ENCODE measurements at places on chromosomes 2 and 18.

GRCh38 chr2:130922417-130922816, 85.7 kb downstream of the ARHGEF4 start:
- peak; percentile 32 for DNase-seq

DNA sequence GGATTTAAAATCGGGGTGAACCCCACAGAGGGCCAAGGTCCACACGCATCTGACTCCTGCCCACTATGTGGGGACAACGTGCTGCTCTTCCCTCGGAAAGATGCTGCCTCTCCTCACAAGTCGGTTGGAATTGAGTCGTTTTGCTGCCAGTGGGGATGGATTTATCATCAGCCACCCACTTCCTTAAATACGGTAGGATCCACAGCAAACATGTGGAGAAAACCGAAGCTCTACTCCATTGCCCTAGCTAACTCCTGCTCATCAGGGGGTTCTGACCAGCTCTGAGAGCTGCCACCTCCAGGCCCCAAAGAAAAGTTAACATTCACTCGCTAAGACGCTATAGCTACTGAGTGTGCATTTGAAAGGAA, 80.9 kb downstream of the CHRNA1 start:
- peak; percentile 77 for DNase-seq

GRCh38 chr2:232335859-232336215, 42.7 kb upstream of the ALPP start:
- DNase-seq = no peak

- no peak for DNase-seq
Observed at GRCh38 chr2:33532966-33533365, 56.5 kb downstream of the RASGRP3 start.

DNA sequence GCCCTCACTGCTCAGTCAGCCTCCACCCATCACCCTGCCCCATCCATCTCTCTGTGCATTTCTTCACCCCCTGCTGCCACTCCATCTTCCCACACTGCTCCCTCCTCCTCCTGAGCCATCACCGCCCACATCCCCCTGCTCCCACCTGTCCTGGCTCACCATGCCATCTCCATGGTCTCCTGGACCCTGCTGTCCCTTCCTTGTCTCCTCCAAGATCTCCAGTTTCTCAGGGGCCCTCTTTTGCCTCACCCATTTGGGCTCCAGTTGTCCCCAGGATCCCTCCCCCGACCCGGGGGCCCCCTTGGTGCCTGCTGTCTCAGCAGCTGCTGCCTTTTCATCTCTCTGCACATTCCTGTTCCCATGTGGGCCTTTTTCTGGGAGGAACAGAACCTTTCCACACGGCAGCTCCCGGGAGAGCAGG, 10.6 kb downstream of the SPEG start:
- DNase-seq = no peak

DNA sequence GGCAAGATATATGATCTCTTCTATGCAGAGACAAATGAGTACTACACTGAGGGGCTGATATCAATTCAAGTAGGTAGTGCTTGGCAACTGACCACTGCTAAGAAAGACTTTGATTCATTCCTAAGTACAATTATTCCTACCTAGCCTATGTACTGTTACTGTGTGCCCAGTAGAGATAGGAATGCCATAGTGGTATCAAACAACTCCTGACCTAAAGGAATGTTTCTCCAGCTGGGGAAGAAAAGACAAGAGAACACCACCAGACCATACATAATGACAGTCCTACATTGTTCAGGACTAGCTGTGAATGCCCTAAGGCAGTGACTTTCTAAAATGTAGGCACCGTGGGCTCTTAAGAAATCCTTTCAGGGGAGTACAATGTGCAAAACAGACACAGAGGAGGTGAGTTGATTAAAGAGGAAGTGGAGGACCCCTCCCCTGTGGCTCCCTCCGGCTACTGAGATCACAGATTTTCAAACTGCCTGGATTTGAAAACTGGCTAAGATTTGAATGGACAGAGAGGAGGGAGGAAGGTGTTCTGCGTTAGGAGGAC, 89.1 kb downstream of the ANTXR1 start:
- DNase-seq = peak; percentile 27

DNA sequence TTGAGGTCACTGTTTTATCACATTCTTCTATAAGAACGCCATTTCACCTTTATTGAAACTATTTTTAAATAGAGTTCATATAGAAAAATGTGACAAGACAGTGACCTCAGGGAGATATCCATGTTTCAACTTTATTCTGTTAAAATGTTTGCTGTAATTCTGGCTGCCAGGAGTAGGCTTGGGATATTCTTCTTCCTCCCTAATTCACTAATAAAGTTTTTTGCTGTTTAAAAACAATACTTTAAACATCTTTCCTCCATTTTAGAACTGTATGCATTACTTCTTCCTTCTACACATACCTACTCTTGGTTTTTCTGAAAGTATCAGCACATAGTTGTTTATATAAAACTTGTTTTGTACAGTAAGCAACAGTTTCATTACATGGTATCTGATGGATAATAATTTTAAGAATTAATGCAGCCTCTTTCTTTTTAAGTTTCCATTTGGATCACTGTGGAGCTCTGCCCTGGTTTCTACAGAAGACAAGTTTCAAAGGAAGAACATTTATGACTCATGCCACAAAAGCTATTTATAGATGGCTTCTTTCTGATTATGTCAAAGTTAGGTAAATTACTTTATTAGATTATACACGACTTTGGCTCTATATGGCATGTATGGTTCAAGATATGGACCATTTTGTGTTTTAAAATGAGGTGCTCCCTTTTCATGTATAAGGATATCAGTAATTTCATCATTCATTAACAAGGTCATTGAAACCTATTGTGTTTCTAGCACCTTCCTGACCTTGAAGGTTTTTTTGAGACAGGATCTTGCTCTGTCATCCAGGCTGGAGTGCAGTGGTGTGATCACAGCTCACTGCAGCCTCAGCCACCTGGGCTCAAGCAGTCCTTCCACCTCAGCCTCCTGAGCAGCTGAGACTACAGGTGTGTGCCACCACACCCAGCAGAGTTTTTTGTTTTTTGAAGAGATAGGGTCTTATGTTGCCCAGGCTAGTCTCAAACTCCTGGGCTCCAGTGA, 7.2 kb downstream of the CPSF3 start:
- no peak for DNase-seq

DNA sequence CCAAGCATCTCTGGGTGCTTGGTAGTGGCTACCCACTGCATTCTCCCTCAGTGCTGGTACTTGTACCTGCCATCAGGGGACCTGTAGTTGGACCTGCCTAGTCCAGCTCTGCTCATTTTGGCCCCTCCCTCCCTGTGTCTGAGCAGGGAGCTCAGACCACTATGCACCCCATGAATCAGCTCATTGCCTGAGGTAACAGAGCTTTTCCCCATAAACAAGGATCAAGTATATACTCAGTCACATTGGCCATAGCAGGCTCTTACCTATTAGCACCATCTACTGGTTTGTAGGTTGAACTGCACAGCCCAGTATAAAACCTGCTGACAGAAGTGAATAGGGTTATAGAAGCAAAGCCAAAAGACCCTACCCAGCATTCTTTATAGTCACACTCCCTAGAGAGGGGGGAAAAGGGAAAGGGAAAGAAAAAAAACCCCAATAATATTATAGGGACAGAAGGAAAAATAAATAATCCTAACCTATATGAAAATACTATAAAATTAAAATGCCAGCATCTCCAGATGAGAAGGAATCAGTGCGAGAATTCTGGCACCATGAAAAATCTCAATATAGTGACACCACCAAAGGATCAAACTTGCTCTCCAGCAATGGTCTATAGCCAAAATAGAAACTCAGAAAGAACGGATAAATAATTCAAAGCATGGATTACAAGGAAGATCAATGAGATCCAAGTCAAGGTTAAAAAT, 6.9 kb upstream of the FLACC1 start:
- peak; percentile 72 for DNase-seq

GRCh38 chr2:236753606-236754270, 184.1 kb downstream of the ACKR3 start:
- DNase-seq = no peak

DNA sequence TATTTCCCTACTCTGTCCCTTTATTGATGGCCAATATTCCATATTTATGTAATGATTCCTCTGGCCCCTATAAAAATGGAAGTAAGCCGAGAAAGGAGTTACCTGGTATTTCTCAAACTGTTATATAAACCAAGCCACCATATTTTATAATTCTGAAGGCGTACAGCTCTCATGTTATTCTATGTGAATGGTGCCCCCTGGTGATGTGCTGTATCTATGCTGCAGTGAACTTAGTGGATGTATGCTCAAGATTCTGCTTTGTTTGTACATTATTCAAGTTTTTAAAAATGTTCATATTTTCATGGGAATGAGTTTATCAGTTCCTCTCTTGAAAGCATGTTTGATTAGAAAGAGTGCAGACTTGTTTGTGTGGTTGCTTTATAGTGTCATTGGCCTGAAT, 194.5 kb upstream of the LRRTM1 start:
- DNase-seq = peak; percentile 18

- DNase-seq = peak; percentile 44
Observed at GRCh38 chr2:191713837-191714236, 35.9 kb downstream of the NABP1 start.

GRCh38 chr2:58398406-58398805, 157.3 kb upstream of the FANCL start:
- DNase-seq = no peak

DNA sequence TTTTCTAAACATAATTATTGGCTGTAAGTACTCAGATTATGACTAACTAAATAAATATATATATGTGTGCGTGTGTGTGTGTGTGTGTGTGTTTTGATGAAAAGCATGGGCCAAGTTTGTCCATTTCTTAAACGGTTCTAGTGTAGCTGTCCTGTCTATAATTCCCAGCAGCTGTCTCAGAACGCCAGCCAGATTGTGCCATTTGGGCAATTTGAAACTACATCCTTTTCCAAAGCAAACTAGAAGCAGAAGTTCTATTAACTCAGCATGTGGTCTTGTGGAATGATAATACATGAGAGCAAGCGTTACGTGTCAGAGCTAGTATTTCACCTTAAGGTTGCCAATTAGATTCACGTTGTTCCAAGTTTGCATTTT, 1.7 kb downstream of the ARHGAP28 start:
- DNase-seq = peak; percentile 37

GRCh38 chr2:28896906-28897305, 2.4 kb downstream of the WDR43 start:
- DNase-seq = peak; percentile 46

DNA sequence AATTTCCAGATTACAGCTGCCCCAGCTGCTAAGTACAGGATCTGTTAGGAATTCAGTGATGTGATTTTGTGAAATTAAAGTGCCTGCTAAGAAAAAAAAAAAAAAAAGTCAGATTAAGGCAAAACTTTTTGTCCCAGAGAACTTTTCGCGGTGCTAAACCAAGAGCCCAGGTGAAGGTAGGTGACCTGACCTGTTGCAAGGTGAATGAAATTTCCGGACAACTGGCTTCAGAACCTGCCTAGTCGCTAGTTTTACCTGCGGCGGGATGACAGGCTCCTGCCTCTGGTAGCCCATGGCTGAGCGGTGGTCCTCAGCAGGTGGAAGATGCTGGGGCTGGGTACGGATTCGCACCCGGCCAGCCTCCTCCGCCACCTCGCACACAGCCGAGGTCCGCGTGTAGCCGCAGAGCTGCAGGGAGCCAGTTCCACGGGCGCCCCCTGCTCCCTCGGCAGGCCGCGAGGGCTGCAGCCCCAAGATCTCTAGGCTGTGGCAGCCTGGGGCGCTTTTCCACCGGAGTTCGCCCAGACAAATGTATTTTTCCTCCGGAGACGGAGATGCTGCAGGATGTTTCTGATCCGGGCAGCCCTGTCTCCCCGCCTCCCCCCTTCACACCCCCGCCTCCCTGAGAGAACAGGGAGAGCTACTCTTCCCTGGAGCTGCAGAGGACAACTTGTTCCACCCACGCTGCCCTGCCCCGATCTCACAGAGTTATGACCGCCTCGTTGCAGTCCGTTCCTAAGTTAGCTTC, at the start of gene SLC38A11:
Gene SLC38A11, minus strand, starts transcription at position 572 of the 748 bp plus-strand sequence. Its CDS starts 278 bp downstream, at position 294.
- DNase-seq = no peak

GRCh38 chr2:33380001-33380609, 96.3 kb upstream of the RASGRP3 start:
- DNase-seq = peak; percentile 54

DNA sequence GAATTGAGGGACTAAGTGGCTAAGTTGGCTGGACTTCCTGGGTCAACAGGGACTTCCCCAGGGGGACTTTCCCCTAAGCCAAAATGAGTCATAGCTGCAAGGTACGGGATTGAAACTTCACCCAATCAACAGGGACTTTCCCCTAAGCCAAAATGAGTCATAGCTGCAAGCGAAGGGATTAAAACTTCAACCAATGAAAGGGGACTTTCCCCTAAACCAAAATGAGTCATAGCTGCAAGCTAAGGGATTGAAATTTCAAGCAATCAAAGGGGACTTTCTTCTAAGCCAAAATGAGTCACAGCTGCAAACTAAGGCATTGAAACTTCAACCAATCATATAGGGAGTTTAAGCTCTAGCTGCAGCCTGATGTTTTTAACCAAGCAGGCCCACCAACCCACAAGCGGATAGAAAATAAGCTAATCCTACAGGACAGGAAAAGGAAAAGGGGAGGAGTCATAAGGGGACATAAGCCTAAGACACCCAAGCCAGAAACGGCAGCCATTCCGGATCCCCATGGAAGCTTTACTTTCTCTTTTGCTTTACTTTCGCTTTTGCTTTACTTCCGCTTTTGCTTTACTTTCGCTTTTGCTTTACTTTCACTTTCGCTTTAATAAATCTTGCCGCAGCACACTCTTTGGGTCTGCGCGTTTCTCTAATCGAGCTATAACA, 1375.4 kb upstream of the CELF4 start:
- peak; percentile 53 for DNase-seq

- no peak for DNase-seq
Observed at GRCh38 chr2:163397451-163397850, 338.4 kb downstream of the FIGN start.

DNA sequence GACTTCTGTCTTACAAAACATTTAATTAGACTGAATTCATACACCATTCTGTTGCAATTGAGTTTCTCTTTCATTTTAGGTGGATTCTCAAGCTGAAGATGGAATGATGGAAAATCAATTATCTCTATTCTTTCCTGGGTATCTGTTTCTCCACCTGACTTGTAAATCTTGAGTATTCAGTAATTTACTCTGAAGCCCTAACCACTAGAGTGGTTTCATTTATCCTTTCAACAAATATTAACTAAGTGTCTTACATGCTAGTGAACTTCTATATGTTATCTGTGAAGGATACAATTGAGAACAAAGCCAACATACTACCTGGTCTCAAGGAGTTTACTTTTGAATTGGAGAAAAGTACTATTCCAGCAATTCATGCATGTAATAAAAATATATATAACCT, 94.1 kb upstream of the ZNF804A start:
- DNase-seq = no peak

- no peak for DNase-seq
Observed at GRCh38 chr2:170139276-170139967, 38.5 kb upstream of the MYO3B start.

DNA sequence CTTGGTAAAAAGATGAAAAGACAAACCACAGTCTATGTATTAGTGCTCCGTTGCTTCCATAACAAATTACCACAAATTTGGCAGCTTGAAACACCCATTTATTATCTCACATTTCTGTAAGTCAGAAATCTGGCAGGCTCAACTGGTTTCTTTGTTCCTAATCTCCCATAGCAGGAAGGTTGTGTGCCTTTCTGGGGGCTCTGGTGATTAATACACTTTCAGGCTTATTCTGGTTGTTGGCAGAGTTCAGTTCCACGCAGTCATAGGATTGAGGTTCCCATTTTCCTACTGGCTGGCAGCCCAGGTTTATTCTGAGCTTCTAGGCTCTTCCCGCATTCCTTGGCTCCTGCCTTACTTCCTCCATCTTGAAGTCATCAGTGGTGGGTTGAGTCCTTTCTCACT, 189.3 kb downstream of the ANAPC1 start:
- no peak for DNase-seq

GRCh38 chr2:100730290-100730868, 89.6 kb upstream of the NPAS2 start:
- peak; percentile 81 for DNase-seq

- DNase-seq = peak; percentile 26
Observed at GRCh38 chr2:201116959-201117734, 1.2 kb downstream of the CFLAR start.
